NCI-H2171 treated with DMSO at 0.1 percent for 48 hours (cell line): ENCODE measurements at places on chromosomes 16 and 17.
A peak's percentile ranks its signal among the peaks of the same experiment; 100 is the strongest.

DNA sequence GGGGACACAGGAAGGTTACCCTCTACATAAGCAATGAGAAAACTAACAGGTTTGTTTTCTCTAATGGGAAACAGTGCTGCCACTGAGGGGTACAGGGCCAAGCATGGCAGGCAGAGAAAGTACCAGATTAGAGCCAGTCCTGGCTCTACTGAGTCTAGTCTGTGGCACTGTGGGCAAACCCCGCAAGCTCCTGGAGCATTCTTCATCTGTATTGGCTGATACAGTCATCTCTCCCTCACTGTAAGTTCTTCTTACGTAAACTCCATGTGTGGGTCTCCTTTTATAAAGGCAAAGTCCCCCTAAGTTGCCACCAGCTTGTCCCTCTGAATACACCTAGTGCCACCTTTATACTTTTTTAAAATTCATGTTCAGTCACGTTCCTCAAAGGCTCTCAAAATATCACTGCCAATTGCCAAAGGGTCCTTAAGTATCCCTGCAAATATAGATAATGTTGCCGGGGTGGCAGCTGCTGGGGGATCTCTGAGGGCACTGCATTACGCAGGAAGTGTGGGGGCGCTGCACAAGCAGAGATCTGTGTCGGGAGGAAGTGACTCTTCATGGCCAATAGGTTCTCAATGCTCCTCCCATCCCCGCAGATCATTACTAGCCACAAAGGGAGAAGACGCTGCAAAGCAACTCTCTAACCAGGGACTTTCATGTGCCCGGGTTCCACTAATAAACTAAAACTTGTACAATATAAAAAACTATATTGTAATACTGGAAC lies 18.8 kb downstream of the XPO6 start:
- DNase-seq = no peak

- DNase-seq = no peak
Observed at GRCh38 chr17:66863820-66864219, 28.9 kb downstream of the CACNG5 start.

GRCh38 chr16:76164970-76165558 lies 112.1 kb upstream of the CNTNAP4 start:
- no peak for DNase-seq

DNA sequence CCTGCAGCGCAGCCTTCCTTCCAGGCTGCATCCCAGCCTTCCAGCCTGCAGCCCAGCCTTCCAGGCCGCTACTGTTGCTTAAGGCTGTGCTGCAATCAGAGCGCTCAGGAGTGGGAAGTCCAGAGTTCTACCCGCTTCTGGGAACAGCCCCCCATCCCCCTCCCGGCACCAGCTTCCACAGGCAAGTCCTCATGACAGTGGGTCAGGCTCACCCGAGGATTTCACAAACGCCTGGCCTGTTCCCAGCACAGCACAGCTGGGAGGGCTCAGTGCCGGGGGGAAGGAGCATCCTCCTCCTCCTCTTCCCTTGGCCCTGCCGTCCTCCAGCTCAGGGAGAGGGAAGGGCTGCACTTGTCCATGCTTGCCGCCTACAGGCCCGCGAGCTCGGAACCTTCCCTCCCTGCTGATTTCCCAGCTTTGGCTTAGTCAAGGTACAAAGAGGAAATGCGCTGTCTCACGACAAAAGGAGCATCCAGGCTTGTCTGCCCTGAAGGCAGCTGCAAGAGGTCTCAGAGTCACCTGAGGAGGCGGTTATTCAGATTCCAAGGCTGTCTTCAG lies 8.3 kb downstream of the SOCS3 start:
- DNase-seq = no peak

DNA sequence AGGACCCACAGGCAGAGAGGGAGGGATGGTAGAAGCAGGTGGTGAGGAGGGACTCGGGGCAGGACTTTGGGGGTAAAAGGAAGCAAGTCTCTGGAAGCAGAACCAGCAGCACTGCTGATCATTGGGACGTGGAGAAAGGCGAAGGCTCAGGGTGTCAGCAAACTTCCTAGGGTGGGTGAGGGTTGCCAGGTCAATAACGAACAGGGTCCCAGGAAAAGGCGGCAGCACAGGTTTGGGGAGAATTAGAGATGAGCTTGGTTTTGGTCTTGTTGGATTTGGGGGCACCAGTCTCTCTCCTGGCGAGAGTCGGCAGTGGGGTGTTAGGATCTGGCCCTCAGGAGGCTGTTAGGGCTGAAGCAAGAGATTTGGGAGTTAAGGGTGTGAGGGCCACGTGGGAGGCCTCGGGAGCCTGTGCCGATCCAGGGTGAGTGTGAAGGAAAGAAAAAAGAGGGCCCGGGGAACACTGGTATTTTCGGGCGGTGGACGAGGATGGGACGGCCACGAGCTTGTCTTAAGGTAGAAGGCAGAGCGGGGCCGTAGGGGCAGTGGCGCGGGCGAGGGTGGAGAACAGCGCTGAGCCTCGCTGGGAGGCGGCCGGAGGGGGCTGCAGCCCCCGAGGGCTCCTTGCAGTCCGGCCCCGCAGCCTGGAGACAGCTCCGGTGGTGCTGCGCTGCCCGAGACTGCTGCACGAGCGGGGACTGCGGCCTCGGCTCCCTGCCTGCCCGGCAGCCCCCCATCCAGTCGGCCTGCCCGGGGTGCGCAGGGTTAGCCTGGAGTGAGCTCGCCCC lies 765 bp upstream of the ADORA2B start:
- no peak for DNase-seq

GRCh38 chr17:32586666-32587065 lies 99.9 kb downstream of the CDK5R1 start:
- no peak for DNase-seq

DNA sequence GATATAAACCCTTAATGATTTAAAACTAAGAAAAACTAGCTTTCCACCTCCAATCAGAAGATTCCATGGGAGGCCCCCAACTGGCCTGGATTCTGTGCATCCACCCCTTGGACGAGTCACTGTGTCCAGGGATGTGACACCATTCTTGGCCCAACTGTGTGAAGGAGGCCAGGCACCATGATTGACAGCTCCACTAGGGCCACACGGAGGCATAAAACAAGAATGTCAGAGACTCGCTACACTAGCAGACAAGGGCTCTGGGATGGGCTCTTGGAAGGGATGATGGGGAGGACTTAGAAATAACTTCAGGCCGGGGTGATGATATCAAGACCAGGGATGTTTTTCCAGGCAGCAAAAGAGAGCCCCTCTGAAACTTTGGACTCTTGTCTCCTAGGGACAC lies 117.8 kb upstream of the GNAO1 start:
- no peak for DNase-seq

- DNase-seq = no peak
Observed at GRCh38 chr16:20331635-20332034, 4.3 kb upstream of the GP2 start.

- no peak for DNase-seq
Observed at GRCh38 chr16:66326991-66327513, 39.4 kb upstream of the CDH5 start.

DNA sequence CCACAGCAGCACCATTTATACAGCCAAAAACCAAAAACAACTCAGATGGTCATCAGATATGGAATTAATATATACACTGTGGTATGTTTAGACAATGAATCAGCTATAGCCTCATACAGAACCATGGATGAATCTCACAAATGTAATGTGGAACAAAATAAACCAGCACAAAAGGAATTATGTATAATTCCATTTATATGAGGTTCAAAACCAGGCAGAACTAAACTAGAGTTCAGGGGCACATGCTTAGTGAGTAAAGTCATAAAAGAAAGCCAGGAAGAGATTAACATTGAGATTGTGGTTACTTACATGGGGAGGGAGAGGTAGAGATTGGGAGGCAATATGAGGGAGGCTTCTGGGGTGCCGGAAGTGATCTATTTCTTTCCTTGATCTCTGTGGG lies 231.1 kb downstream of the COPRS start:
- no peak for DNase-seq

DNA sequence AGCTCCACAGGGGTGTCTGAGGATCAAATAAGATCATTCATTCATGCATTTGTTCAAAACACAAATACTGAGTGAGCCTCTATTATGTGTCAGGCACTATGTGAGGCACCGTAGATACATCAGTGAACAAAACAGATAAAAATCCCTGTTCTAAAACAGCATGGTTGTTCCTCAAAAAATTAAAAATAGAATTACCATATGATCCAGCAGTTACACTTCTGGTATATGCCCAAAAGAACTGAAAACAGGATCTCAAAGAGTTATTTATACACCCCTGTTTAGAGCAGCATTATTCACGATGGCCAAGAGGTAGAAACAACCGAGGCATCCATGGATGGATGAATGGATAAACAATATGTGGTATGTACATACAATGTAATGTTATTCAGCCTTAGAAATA lies 15.4 kb downstream of the PIPOX start:
- no peak for DNase-seq

DNA sequence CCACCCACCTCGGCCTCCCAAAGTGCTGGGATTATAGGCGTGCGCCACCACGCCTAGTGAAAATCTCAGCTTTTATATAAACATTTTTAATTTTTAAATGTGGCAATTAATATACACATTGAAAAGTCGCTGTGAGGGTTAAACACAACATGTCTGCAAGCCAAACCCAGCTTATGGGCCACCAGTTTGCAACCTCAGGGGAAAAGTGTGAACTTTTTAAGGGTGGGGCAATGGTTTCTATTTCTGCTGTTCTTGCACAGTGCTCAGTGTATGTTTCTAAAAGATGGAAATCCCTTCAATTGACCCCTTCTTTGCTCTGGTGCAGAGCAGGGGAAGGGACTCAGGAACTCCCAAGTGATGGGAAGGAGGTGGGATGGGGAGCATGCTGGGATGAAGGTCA lies 18.3 kb upstream of the SUPT4H1 start:
- DNase-seq = no peak

- no peak for DNase-seq
Observed at GRCh38 chr16:29204806-29205135, 201.7 kb downstream of the NPIPB11 start.

DNA sequence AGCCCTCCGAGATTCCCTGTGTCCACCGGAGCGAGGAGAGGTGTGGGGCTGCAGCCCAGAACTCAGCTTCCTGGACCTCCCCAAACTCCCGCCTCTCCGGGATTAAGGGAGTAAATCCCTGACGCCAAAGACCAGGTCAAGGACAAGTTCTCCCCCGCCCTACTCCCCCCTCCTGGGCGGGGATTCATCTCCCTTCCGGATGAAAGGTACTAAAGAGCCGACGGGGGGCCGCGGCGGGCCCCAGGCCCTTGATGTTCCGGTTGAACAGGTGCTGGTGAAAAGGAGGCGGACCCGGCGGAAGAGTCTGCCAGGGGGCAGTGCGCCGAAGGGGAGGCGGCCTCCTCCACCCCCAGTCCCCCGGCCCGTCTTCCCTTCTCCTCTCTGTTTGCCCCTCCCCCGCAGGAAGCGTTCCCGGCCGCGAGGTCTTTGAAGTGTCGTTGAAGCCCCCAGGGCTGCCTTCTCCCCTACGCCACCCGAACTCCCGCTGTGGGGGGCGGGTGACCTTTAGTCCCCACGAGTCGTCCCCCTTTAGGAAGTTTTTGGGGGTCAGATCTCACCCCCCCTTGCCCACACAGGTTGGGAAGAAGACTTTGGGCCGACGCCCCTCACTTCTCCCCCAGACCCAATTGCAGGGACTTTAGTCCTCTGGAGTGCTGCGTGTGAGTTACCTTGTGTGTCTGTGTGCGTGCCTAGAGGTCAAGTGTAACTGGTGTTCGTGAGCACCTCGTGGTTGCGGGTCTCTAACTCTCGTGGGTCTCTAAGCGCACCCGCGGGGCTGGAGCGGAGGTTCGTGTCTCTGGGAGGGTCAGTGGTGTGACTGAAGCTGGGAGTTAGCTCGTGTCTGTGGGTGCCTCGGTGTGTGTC lies 1.1 kb upstream of the MLLT6 start:
- peak; percentile 48 for DNase-seq

GRCh38 chr16:23862556-23862955 lies 26.8 kb downstream of the PRKCB start:
- DNase-seq = no peak

DNA sequence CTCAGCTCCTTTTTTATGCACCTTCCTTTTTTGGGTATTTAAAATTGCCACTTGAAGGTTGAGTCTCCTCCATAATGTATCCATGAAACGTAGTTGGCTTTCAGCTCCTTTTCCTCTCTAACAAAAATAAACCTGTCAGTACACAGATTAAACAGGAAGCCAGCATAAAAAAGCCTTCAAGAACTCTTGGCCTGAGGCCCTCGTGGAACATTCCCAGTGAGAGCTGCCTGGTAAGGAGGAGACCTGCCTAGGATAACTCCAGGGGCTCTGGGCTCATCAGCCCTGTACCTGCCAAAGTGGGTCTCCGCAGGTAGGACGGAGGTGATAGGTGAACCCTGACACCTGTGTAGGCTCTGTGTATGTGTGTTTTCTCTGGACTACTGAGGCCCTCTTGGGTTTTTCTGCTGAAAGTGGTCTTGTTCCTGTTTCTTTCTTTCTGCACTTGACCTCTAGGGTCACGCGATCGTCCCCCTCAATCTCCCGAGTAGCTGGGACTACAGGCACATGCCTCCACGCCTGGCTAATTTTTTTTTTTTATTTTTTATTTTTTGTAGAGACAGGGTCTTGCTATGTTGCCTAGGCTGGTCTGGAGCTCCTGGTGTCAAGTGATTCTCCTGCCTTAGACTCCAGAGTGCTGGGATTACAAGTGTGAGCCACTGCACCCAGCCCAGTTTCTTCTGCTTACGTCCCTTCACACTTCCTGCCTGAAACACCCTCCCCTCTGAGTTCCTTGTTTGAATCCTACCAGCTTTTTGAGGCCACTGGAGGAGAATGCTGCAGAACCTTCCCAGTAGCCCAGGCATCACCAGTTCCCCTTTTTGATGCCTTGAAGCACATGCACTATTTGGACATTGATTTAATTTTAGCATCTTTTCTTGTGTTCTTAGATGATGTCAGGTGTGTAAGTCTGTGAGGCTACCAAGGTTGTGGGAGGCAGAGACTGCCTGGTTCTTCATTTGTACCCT lies 9.8 kb downstream of the PGS1 start:
- no peak for DNase-seq

DNA sequence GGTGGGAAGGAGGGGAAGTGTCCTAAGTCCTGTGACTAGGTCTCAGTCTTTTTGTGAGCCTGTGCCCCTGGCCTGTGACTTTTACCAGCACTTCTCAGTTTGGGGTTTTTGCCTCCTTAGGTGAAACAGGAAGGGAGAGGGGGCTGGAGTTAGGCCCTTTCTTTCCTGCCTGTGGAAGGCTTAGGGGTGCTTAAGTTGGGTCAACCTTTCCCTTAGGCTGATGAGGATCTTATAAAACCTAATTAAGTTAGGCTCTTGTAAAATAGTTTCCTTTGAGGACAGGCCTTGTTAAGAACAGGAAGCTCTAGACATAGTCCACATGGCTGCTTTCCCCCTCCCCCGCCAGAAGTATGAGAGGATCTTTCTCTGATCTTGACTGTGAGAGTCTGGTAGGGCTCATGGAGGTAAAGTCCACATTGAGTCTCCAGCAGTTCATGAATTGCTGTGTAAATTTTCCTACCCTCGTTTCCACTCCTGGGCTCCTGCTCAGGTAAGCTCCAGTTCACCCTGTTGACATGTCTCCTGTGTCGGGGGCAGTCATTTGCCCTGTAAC lies 17.0 kb upstream of the DNASE1 start:
- no peak for DNase-seq

DNA sequence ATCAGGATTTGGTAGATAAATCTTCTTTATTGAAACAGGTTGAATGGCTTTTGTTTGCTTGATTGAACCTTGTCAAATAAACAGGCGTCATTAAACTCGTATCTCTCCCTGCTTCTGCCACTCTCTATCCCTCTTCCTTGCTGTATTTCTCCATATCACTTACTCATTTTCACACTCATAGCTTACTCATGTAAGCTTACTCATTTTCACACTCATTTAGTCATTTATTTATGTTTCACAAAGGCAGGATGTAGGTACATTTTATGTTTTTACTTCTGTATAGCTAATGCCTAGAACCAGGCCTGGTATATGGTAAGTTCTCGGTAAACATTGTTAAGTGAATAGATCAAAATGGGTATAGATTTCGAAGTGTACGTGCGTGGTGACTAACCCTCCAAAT lies 450.0 kb downstream of the PMP22 start:
- DNase-seq = no peak

- DNase-seq = no peak
Observed at GRCh38 chr17:81428121-81428515, 32.9 kb downstream of the BAHCC1 start.
